M059J (cell line): ENCODE measurements at places on chromosomes 11 and 22. TPM values are rescaled to one million over a fixed set of nuclear protein-coding genes. Genes with fewer than 3 reads are reported as not detected.
A peak's percentile ranks its signal among the peaks of the same experiment; 100 is the strongest.

DNA sequence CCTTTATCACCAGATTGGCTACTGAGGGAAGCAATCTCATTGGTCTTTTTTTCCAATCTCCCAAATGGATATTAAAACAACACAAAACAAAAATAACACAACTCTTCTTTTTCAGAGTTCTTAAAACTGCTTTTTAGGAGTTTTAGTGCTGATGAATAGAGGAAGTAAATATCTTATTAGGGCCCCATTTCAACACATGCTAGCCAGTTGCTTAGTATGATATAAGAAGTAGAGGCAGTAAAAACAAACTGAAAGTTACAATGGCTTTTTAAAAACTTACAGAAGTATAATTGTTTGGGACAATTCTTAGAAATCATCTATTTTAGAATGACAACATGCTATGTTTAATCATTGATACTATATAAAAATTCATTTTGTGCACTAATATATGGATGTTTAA, 3.4 kb downstream of the C11orf71 start:
- DNase-seq = no peak

DNA sequence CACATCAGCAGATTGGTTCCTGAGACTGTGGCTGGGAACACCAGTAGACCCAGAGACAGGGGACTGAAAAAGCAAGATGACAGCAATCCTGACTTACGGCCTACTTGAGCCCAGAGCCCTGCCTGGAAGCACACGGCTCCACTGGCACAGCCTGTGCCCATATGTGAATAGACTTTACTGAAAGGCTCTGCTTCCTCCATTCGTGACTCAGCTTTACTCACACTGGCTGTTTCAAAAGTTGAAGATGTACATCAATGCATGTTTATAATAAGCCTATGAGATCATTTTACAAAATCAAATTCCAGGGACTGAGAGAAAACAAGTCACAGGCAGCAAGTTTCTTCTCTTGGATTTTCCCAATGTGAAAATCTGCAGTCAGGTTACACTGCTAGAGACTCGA, 134.6 kb upstream of the TEAD1 start:
- peak; percentile 85 for DNase-seq

GRCh38 chr11:23563591-23563990, 703.3 kb upstream of the CCDC179 start:
- DNase-seq = no peak

GRCh38 chr11:22666325-22666687, at the start of gene GAS2:
TSS of gene GAS2 (plus strand) at chr11:22666611. CDS start at chr11:22674870, 8,259 bp downstream.
- DNase-seq = peak; percentile 2

DNA sequence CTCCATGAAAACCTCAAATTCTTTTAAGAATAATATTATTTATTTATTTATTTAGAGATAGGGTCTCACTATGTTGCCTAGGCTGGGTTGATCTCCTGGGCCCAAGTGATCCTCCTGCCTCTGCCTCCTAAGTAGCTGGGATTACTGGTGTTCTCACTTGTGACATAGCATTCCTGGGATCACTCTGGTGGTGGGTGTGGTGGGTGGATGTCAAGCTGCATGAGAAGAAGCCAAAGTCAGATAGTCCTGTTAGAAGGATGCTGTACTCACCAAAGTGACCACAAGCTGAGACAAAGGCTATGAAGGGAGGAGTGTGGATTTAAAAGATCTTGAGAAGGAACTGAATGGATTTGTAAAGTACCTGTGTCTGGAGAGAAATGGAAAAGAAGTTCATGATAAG, 87.9 kb upstream of the SPON1 start:
- no peak for DNase-seq

DNA sequence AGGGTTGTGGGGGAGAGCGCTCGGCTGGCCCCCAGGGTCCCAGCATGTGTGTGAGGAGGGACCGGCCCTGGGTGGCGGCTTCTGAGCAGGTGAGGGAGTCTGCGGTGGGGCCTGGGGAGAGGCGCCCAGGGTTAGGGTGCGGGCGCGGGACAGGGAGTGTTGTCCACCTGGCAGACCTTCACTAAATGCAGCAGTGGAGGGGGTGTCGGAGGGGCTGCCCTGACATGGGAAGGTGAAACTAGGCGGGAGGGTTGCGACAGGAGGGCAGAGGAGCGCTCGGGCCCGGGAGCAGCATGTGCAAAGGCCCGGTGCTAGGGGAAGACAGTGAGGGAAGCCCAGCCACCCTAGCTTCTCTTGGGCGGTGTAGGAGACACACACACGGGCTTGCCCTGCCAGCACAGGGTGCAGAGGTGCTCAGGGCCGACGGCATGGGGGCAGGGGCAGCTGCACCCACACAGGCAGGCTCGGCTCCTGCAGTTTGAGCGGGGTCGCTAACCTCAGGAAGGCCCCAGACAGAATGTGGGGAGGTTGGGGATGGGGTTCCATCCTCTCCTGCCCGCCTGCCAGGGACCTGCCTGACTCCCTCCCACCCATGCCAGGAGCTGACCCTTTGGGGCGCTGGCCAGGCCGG, 22.2 kb downstream of the OTUB1 start:
- no peak for DNase-seq

GRCh38 chr11:67382276-67383136, 9.1 kb upstream of the CLCF1 start:
- DNase-seq = peak; percentile 73

- peak; percentile 30 for DNase-seq
Measured at GRCh38 chr11:128902515-128903066, 11.4 kb downstream of the KCNJ5 start.

DNA sequence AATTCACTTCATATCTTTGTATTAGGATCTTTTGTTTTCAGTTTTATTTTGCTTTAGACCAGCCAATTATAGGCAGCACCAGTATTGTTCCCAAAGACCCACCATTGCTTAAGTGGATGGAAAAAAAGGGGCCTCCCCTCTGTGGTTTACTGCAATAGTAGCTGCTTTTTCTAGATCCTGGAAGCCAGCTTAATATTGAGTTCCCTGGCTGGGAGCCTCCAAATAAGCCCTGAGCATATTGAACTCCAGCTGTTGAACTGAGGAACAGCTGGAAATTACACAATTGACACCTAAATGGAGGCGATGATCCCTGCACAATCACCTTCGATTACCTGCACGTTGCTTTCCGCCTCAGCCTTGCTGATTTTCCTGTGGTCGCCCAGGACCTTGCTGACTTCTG, 576.0 kb downstream of the SOX6 start:
- DNase-seq = no peak

DNA sequence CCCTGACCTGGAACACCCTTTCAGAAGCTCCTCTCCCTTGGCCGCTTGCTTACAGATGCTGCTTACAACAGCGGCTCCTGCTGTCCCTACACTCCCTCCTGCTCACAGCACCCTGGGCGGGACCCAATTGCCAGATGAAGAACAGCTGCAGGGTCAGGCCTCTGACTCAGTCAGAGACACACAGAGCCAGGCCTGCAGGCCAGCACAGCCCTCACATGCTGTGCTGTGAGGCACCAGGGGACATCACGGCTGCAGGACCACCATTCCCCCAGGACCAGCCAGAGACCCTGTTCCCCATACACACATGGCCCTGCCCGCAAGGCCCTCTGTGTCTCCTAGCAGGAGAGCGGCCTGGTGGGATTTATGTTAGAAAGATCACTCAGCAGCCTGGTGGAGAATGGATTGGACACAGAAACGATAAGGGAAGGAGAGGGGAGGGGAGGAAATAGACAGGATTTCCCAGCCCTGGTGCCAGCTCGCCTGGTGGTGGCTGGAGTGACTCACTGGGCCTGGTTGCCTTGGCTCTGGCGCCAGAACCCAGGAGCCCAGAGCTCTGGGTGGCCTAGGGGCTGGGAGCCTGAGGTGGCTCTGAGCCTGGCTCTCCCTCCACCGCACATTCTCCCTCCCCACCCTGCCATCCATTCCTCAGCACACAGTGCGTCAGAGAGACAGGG, 6.7 kb downstream of the CAPN5 start:
- peak; percentile 96 for DNase-seq

DNA sequence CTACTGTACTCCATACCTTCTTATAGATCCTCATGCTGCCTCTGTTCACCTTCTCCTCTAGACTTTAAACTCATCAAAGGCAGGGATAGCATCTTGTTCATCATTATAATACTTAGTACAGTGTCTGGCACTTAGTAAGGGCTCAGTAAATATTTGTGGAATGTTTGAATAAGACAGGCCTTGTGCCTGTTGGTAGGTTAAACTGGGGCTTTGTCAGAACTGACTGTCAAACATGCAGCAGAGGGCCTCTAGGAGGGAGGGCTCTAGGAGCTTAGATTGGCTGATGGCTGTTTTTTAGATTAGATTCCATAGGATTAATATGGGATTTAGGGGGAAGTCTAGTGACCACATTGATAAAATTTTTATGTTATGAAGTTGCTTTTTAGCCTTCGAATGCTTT, 70.8 kb downstream of the RNF169 start:
- DNase-seq = peak; percentile 22

- DNase-seq = peak; percentile 71
Measured at GRCh38 chr11:69674267-69674885, 777 bp downstream of the LTO1 start.

- peak; percentile 15 for DNase-seq
Measured at GRCh38 chr11:18203723-18204122, 31.1 kb downstream of the MRGPRX4 start.

- peak; percentile 57 for DNase-seq
Measured at GRCh38 chr11:88293931-88294330, 43.6 kb downstream of the CTSC start.

GRCh38 chr11:11982975-11983374, 25.5 kb downstream of the DKK3 start:
- peak; percentile 76 for DNase-seq

DAGLA gene
- total RNA-seq = 1.4 and 3.3 TPM in 2 replicates

CCDC81 gene
- 0.79 TPM in 2 replicates for total RNA-seq

ABCC8 gene
- total RNA-seq = not detected in 2 replicates

C22orf15 gene
- not detected in 2 replicates for total RNA-seq

RAG2 gene
- not detected in 2 replicates for total RNA-seq
